CD4-positive, alpha-beta T cell treated with Interferon alpha-2 for 1 hour (primary cell): ENCODE measurements at places on chromosomes 16 and 17.

DNA sequence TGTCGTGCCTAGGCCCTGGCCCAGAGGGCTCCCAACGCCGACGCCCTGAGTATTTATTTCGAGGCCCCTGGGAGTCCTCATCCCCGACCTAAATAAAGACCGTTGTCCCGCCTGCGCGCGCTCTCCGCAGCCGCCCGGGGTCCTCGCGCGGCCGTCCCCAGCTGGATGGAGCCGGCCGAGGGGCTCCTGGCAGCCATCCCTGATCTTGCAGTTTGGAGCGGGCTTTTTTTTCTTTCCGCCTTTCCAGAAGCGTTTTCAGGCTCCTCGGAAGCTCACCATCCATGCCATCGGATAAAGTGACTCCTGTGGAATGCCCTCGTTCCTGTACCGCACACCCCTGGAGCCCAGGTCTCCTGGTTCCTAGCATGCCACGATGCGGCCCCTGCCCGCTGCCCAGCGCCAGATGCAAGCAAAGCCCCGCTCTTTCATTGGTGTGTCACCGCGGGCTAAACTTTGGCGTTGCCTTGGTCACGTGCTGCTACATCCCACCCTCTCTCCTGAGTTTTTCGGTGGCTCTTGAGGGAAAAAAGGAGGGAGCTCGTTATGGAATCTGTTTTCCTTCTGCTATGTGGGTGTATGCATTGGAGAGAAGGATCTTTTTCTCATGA, 716 bp downstream of the TMEM94 start:
- DNase-seq = peak; percentile 14

- DNase-seq = no peak
These were observed 67.5 kb downstream of the SMPD3 start for GRCh38 chr16:68380676-68381362.

DNA sequence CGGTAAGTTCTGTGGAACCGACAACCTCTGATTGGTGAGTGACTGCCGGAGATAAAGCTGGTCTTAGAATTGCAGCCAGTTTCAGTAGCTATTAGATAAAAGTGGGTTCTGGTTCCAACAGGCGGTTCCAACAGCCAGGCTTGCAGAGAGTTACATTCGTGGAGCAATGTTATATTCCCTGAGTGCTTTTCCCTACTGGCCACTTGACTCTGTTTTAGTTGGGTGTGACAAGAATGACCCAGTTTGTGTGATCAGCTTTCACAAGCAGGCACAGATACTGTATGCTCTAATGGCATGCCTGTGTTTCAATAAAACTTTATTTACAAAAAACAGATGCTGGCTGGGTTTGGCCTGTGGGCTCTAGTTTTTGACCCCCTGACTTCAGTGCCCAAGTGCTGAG, 196.6 kb downstream of the SNX29 start:
- no peak for DNase-seq

- no peak for DNase-seq
These were observed 66.1 kb upstream of the SIAH1 start for GRCh38 chr16:48451323-48451722.

GRCh38 chr16:69348222-69348621, 3.4 kb downstream of the TMED6 start:
- DNase-seq = no peak

DNA sequence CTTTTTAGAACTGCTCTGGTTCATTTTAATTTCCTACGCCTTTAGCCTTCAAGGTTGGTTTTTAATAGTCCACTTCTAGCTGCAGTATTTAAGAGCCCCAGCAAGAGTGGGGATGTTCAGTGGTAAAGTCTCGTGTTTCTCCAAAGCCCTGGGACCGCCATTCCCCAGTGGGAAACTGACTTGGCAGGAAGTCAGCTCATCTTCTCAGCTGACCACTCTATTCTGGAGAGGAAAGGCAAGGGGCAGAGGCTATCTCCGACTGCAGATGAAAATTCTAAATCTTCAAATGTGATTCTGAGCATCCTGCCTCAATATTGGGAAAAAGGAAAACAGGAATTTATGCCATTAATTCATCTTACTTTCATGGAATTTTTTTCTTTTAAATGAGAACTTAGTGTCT, 35.5 kb downstream of the HS3ST3B1 start:
- DNase-seq = no peak

- DNase-seq = no peak
These were observed 28.8 kb downstream of the ACTG1 start for GRCh38 chr17:81483862-81484194.

- DNase-seq = no peak
These were observed 20.4 kb downstream of the KRT12 start for GRCh38 chr17:40846515-40847144.

DNA sequence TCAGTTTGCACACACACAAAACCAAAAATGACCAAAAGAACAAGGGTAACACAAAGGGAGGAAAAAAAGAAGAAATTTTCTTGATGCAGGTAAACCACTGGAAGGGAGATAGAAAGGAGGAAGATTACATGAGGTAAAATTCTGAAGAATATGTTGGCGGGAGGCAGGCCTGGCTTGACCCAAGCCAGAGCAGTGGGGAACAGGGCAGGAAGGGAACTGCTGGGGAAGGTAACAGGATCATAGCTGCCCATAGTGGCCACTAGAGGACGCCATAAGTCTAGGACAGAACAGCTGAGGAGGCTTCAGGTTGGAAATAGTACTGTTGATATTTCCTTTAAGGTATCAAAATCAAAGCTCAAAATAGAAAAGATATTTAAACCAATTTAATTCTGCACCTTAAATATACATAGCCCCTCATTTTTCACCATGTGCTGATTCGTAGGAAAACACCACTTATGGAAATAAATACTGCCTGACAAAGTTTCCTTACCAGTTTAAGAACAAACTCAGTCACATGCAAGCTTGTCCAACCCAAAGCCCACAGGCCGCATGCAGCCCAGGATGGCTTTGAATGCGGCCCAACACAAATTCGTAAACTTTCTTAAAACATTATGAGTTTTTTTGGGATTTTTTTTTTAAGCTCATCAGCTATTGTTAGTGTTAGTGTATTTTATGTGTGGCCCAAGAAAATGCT, 15.5 kb downstream of the VPS35 start:
- DNase-seq = peak; percentile 50

GRCh38 chr17:41500131-41500911, 5.1 kb downstream of the KRT13 start:
- no peak for DNase-seq

GRCh38 chr17:2123375-2124251, 68.7 kb downstream of the HIC1 start:
- DNase-seq = peak; percentile 6

DNA sequence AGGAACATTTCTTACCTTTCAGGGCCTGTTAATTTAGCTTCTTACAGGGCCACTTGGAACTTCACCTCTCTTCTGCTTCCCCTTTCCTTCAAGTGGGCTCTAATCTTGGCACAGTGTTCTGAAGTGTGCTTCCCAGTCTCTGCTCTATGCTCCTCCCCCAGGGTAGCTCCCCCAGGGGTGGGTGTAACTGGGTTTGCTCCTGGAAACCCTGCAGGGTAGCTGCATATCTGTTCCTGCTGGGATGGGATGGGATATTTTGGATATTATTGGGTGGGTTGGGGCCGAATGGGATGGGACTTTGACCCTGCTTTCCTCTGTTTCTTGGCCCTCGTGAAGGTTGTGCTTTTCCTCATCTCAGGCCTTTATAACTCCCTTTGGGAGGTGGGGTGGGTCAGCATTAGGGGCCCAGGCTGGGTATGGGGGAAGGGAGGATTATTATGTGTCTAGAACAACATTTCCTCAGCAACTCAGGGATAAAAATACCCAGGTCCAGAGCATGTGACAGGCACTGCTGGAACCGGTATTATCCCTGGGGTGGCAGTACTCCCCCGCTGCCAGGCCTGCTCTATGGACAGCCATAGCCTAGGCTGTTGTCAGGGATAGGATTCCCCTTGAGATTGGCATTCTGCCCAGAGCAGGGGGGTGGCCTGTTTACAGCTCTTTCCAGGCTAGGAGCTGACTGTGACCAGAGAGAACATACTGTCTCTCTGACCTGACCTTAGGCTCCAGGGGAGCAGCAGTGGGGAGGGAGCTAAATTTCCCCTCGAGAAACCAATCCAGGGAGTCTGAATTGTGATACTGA, 5.0 kb downstream of the NFE2L1 start:
- DNase-seq = no peak

GRCh38 chr17:869567-870525, 87.7 kb downstream of the MRM3 start:
- DNase-seq = no peak

- DNase-seq = no peak
These were observed 309.4 kb downstream of the SEC14L1 start for GRCh38 chr17:77449908-77450741.

DNA sequence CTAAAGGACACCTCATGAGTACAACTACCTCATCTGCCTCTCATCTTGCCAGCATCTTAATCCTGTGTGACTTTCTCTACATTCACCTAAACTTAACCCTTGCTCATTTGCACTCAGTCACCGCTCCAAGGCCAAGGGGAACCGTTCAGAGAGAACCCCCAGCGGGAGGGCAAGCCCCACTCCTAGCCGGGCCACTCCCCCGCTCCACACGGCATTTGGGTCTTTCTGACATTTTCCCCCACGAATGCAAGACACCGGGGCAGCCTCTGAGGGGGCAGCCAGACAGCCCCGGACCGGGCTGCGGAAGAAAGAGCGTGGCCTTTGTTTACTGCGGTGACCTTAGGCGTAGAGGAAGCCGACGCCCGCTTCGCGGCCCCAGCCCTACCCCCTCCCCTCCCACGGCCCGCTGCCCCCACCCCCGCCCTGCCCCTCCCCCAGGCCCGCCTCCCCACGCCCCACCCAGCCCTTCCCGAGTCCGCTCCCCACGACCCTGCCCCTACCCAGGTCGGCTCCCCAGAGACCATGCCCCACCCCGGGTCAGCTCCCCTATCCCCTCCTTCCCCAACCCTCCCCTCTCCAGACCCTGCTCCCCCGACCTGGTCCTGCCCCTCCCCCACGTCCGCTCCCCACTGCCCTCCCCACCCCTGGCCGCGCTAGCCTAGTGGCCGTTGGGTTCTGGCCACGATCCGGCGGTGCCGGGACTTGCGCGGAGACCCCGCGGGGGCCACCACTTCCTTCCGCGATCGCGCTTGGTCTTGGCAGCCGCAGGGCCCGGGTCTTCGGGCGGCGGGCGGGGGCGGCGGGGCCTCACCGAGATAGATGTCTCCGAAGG, 789 bp downstream of the CSNK1D start:
- peak; percentile 59 for DNase-seq

DNA sequence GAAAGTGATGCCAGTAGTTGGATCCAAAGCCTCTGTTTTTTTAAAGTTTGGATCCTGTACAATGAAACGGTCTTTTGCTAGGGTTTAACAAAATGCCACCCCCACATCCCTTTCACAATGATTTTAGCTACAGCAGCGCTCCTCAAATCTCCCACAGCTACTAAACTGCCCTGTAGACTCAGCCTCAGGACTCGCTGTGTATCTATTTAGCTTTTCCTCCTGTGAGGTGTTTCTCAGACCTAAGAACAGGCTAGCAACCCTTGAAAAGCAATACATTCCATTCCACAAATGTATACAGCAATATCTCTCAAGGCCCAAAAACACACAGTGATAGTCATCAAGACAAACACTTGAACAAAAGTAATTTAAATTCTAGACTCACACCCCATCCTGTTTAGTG, 206.4 kb downstream of the ZFHX3 start:
- no peak for DNase-seq

DNA sequence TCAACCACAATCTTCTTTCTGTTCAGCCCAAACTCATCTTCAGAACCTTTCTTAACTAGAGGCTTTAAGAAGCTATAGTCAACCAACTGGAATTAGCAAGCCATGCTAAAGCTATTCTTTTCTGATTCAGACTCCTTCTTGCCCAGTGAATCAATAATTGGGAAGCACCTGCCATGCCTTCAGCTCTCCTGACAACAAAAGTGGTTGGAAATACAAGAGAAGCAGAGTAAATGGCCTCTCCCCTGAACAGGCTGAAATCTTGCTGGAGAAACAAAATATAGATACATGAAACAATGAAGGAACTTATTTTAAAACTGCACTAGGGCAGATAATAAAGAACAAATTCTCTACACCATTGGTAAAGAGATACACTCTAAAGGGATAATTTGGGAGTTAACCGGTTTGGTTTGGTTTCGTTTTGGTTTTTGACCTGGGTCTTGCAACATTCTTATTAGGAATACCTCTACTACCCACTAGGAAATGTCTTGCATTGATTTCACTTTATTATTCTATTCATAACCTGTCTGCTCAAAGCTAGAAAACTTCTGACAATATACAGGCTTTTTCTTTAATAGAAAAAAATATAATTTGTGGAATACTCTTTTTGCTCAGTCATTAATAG, 173.6 kb upstream of the DYNLRB2 start:
- no peak for DNase-seq

GRCh38 chr17:59311051-59311468, 20.4 kb upstream of the YPEL2 start:
- DNase-seq = peak; percentile 53

- DNase-seq = no peak
These were observed 215.8 kb downstream of the RBFOX3 start for GRCh38 chr17:79395066-79395465.

- peak; percentile 53 for DNase-seq
These were observed 418 bp downstream of the SOCS3 start for GRCh38 chr17:78359321-78359996.

DNA sequence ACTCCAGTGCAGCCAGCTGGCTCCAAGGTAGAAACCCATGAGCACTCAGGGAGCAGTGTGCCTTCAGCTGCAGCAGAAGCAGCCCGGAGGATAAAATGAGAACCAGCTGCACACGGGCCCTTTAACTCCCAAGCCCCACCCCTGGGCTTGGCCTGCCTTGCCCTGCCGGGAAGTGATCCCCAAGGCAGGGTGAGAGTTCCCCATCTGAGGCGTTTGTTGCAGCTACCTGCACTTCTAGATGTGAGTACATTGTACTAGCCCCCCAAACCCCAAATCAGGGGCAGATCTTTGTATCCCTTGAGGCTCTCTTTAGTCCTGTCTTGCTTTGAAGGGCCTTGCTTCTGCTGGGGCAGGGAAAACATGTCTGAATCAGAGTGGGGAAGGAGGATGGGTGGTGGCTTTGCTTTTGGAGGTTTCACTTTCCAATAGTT, at the start of gene MVP:
Gene MVP (plus strand): TSS at position 192 of the 431 bp plus-strand sequence. CDS start 10,088 bp downstream, outside the sequence.
- peak; percentile 76 for DNase-seq

GRCh38 chr16:21634216-21634615, 18.2 kb downstream of the IGSF6 start:
- no peak for DNase-seq

DNA sequence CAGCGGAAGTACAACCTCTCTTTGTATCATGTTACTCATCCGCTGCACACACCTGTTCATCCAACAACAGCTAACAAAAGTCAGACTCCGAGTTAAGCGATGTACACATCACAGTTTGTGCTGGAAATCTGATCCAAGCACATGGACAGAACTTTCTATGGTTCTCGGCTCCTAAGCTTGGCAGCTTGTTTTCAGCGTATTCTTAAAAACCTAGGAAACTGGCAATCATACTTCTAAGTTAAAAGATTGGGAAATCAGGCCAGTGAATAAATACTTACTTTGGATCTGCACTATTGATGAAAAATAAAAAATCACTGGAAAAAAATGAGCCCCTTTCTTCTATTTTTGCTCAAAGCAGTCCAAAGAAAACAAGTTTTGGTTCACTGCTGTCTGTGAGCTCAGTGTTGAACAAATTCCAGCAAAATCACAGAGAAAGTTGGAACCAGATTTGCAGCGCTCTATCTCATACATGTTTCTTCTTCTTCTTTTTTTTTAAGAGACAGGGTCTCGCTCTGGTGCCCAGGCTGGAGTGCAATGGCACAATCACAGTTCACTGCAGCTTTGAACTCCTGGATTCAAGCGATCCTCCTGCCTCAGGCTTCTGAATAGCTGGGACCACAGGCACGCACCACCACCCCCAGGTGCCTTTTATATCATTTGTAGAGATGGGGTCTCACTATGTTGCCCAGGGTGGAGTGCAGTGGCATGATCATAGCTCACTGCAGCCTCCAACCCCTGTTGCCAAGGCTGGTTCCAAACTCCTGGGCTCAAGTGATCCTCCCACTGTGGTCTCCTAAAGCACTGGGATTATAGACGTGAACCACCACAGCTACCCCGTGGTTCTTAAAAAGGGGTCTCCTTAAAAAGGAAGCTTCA, 71.6 kb upstream of the CREBBP start:
- no peak for DNase-seq
